Stimulated activated CD8-positive, alpha-beta memory T cell treated with anti-CD3 and anti-CD28 coated beads, Interleukin-7, amount 100 ng/mL, for 1 hour (primary cell): ENCODE measurements at places on chromosomes 4 and X.

DNA sequence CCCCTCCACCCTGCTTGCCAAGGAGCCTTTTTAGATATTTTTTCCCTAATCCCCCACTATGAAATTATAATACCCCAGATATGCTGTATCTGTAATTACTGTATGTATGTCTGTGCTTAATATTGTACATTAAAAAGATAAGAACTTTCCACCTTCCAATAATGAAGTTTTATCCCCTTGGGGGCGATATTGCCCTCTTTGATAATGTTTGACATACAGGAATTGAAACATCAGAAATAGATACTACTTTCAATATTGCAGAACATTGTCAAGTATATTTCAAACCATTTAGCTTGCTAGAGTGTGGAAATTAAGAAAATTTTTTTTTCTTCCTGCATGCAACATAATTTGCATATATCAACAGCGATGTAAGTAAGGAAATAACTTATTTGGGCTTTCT is 58.9 kb downstream of the NAF1 start:
- DNase-seq: no peak

- DNase-seq: no peak
Measured at GRCh38 chr4:48804584-48805301, 24.7 kb upstream of the FRYL start.

GRCh38 chrX:130885508-130885907 is 17.5 kb downstream of the ENOX2 start:
- no peak for DNase-seq

- DNase-seq: no peak
Measured at GRCh38 chr4:122576261-122577188, 44.3 kb downstream of the IL21 start.

GRCh38 chr4:14410516-14410915 is 591.8 kb upstream of the CPEB2 start:
- DNase-seq: no peak

DNA sequence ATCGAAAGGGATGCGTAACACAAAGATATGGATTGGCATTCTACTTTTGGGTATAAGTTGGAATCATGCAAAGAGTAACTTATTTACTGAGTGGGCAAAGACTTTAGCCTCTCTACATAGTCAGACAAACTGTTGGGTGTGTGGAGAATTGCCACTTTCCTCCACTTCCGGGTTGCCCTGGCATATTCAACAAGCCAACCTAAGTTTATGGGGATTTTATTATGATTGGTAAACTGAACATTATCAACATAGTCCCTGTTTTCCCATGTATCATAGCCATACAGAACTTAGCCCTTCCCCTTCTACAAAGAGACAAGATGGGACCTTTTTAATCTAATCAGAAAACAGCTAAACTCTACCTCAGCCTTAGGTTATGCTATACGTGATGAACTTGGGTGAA is 121.6 kb downstream of the AGTR2 start:
- no peak for DNase-seq

GRCh38 chr4:140116442-140117104 is 37.4 kb downstream of the MAML3 start:
- DNase-seq: no peak

GRCh38 chr4:89039730-89040338 is 17.2 kb downstream of the FAM13A start:
- DNase-seq: no peak

DNA sequence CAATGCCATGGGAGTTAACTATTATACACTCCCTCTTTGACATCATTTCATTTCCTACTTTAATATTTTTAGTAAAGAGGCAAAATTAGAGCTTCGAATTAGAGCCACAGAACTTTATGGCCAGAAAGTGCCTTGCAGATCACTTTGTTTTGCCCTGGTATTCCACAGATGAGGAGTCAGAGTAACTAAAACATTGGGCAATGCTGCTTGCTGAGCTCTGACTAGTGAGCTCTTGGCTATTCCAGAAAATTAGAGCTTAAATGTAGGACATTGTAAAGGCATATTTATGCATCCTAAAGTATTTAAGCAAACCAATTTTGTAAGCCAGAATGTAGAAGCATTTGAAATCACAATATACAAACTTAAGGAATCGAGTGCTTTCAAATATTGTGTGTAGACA is 6.3 kb upstream of the ZNF827 start:
- DNase-seq: no peak

GRCh38 chr4:19346636-19347035 is 905.1 kb upstream of the SLIT2 start:
- no peak for DNase-seq

DNA sequence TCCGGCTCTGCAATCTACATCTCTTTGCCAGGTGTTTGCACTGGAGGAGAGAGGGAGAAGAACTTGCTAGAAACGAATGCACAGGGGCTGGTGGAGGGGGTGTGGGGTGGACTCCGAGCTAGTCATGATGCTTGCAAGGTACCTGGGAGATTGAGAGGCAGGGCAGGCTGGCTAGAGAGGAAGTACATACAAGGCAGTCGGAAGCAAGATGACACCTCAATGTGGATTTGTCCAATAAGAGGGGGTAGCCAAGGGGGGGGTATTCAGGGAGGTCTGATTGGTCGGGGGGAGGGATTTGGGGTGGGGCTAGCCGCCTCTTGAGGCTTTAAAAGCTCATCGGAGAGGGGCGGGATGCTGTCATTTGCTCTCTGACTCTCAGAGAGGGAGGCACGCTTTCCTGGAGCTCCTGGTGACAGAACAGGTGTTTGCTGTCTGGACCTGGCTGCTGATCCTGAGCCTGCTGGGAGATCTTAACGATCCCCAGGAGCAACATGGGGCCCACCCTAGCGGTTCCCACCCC is at the start of gene GPR50:
Gene GPR50, plus strand, starts transcription at position 354 of the 520 bp plus-strand sequence. Its CDS starts 138 bp downstream, at position 492.
- no peak for DNase-seq

GRCh38 chr4:7402526-7402925 is 32.2 kb downstream of the PSAPL1 start:
- DNase-seq: no peak

GRCh38 chr4:1297456-1298325 is 8.0 kb downstream of the MAEA start:
- DNase-seq: no peak

GRCh38 chr4:38868059-38868960 is 704 bp downstream of the FAM114A1 start:
- DNase-seq: no peak

DNA sequence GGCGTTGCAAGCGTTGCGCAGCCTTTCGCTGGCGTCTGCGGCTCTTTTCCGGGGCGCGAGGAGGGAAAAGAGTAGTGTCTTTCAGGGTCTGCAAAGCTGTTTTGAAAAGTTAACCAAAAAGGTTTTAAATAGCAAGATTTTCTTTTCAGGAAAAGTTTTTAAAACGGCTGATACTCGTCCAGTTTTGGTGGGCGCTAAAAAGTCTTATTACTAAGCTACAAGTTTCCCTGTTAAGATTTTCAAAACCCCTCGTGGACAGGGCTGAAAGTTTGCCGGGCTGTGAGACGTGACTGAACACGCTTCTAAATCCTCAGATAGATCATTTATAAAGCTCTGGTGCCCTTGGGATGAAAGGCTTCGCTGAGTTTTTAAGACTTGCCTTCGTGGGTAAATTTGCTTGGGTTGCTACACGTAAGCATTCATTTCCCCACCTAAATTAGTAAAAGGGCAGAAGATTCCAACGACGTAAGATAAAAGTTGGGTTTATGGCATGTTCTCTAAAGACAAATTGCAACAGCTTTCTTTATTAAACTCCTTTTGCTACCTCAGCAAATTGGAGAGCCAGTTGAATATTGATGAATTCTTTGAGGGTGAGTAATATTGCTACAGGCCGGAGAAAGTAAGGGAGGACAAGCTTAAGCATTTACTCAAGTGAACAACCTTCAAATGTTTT is 91.5 kb downstream of the HPRT1 start:
- no peak for DNase-seq

GRCh38 chr4:154586296-154587033 is 4.1 kb downstream of the FGA start:
- DNase-seq: no peak
